ENCODE measurements at places on chromosomes 12 and 14.

DNA sequence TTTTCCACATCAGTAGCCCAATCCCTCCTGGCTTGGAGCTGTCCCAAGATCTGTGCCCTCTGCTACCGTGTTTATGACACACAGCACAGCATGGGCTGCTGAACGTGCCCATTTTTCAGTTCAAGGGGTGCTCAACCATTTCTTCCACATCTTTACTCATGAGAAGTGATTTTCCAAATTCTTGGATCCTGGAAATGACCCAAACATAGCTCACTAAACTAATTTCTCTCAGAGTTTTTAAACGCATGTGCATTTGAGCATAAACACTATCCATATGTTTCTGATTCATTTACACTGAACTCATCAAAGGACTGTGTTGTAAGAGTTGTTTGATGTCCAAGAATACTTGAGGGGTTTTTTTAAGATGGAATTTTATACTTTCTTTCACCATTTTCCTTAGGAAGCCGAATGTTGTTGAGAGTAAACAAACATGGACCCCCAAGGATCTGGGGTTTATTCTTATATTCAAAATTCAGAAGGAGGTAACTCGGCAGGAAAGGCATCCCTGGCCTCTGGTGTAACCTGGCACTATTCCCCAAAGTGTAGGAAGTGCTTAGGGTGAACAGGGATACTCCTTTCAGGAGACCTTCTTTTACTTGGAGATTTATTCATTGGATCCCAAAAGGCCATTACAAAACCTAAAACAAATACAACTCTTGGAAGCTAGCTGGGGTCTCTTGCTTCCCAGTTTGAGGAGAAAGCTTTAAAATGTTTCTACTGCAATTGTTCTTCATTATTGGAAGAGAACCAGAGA lies 215.0 kb downstream of the BMP4 start:
- no peak for DNase-seq

DNA sequence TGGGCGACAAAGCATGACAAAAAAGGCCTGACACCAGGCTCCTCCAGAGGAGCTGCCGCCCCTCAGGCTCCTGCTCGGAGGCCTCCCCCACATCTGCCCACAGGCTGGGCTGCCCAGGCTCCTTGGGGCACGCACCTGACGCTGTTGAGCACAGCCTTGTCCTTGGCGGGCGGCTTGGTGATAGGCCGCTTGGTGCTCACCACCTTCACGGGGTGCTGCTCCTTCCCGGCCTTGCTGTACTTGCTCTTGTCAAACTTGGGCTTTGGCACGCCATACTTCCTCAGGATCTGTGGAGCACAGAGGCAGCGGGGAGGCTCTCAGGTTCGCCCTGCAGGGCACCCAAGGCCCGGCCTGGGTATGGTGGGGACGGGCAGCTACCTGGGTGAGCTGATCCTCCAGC lies 53.4 kb downstream of the TRAFD1 start:
- DNase-seq: no peak

GRCh38 chr12:78473136-78473535 lies 391.4 kb upstream of the SYT1 start:
- no peak for DNase-seq

DNA sequence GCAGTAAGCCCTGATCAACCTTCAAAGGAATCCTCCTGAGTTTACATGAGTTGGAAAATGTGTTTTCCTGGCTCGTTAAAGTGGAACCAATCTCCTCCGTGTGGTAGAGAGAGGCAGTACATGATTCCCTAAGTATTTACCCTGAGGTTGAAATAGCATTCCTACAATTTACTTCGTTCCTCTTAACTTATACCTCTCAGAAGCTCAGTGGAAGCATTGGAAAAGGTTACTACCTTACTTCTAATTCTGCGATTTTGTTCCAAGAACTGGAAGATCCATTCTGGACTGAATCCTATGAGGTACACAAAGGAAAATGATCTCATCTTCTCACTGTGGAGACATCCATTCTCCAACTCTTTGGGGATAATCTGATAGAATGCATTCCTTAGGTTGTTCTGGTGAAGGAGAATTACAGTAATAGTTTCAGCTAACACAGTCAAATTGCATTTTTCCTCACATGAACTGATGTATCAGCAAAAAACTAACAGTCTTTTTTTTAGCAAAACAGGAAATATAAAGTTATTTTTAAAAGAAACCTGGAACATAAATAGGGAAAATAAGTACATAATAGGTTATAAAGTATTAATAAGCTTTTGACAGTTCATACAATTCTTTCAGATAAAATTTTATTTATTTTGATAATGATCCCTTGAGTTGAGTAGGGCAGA lies 475.6 kb downstream of the PDZRN4 start:
- no peak for DNase-seq

- no peak for DNase-seq
Measured at GRCh38 chr12:32302218-32303173, 96.9 kb upstream of the FGD4 start.

- no peak for DNase-seq
Measured at GRCh38 chr12:62618319-62618718, 151.7 kb downstream of the MON2 start.

GRCh38 chr14:105286759-105287144 lies 14.0 kb downstream of the BRF1 start:
- DNase-seq: no peak

GRCh38 chr14:36161776-36162175 lies 14.7 kb downstream of the PTCSC3 start:
- no peak for DNase-seq

- no peak for DNase-seq
Measured at GRCh38 chr12:43501703-43502102, 50.3 kb downstream of the ADAMTS20 start.

DNA sequence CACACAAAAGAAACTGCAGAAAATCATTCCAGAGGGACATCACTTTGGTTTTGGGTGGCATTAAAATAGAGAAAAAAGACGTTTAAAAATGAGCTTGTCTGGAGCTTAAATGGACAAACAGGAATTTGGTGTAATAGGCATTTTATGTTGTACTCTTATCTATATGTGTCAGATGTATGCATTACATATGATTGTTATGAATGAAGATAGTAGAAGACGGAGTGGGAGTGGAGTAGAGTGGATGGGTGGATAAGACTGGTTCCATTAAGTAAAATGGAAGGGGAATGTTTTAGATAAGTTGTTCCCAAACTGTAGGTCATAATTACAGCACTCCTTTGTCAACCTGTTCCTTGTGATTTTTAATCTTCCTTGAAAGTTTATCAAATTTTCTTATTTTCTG lies 1.9 kb downstream of the CCDC91 start:
- DNase-seq: no peak

DNA sequence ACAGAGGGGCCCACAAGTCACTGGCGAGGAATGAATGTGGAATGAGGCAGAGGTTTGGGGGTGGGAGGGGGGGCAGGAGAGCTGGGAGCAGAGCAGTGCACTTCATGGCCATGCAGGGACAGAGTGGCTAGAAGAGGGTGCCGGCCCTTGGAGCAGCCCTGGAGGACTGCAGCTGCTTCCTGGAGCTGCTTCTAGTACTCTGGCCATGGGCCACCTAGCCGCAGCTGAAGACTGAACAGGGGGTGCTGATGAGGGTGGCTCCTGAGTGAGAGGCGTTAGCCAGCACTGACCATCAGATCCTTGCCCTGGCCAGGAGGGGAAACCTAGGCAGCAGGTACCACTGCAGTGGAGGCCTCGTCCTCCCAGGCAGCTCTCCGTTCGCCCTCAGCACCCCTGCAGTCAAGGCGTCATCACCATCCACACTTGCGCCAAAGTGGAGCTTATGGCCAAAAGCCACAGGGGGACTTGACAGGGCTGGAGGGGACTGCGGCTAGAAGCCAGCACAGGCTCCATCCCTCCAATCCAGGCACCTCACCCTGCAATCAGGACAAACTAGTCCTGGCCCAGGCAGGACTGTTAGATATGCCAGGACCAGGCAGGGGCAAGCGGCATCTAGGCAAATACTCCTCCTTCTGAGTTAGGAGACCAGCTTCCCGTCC lies 16.4 kb downstream of the OTUB2 start:
- no peak for DNase-seq

- DNase-seq: no peak
Measured at GRCh38 chr14:64475585-64476273, 10.4 kb downstream of the AKAP5 start.

- no peak for DNase-seq
Measured at GRCh38 chr14:103542605-103543088, 13.7 kb downstream of the TRMT61A start.

DNA sequence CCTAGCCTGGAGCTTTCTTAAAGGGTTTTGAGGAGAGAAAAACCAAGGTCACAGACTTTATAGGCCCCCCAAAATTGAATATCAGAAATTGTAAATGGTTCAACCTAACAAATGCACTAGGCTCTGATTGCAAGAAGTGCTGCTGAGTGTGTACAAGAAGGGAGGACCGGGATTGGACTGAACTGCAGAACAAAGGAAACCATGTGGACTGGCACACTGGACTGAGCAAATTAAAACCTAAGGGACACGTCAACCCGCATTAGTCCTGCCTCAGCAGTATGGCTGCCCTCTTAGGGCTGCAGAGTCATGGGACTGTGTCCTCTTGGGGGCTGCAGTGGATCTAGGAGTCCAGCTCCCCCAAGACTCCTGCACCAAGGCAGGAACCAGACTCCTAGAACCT lies 842 bp upstream of the CISTR start:
- no peak for DNase-seq

DNA sequence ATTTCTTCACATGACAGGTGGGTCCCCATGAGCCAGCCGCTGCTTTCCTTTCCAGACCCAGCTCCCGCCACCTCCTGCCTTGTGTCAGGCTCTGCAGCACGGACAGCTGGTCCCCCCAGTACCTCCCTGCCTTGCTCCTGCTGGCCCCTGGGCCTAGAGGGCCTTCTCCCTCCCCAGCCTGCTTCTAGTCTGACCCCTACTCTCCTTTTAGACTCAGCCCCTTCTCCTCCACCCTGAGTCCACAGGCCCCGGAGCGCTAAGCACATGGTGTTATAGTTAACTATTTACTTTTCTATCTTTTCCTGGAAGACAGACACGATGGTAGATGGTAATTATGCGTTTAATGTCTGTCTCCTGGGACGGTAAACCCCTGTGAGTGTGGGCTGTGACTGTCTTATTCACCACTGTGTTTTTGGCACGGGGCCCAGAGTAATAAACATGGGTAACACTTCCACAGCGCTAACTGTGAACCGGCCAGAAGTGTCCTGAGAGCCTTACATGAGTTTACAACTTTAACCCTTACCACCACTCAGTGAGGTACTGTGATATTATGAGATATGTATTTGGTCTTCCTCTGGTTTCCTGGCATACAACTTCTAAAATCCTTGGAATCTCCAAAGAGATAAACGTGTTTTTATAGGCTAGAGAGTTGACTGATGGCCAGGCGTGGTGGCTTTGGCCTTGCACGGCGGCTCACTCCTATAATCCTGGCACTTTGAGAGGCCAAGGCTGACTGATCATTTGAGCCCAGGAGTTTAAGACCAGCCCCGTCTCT lies 41.2 kb downstream of the DGLUCY start:
- no peak for DNase-seq

- DNase-seq: no peak
Measured at GRCh38 chr12:90916516-90916915, 38.5 kb downstream of the CCER1 start.

GRCh38 chr12:111605911-111606766 lies 7.0 kb upstream of the ATXN2 start:
- no peak for DNase-seq

GRCh38 chr12:95212586-95212985 lies 4.7 kb downstream of the FGD6 start:
- DNase-seq: no peak

- no peak for DNase-seq
Measured at GRCh38 chr12:29516431-29516875, 19.0 kb upstream of the OVCH1 start.

- no peak for DNase-seq
Measured at GRCh38 chr12:54734196-54734950, 86.2 kb upstream of the DCD start.

- no peak for DNase-seq
Measured at GRCh38 chr12:63021116-63021515, 86.2 kb upstream of the PPM1H start.

GRCh38 chr14:76653875-76654572 lies 107.2 kb upstream of the VASH1 start:
- no peak for DNase-seq

DNA sequence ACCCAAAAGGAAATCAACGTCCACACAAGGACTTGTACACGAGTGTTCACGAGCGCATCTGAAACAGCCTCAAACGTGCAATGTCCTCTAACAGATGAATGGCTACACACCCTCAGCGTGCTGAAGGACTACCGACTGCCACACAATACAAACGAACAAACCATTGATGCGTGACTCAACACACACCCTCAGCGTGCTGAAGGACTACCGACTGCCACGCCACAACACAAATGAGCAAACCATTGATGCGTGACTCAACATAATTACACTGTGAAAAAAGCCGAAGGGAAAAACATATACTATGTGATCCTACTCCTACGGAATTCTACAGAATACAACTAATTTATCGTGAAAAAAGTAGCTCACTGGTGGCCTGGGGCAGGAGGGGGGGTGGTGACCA lies 25.1 kb upstream of the BTBD6 start:
- no peak for DNase-seq

DNA sequence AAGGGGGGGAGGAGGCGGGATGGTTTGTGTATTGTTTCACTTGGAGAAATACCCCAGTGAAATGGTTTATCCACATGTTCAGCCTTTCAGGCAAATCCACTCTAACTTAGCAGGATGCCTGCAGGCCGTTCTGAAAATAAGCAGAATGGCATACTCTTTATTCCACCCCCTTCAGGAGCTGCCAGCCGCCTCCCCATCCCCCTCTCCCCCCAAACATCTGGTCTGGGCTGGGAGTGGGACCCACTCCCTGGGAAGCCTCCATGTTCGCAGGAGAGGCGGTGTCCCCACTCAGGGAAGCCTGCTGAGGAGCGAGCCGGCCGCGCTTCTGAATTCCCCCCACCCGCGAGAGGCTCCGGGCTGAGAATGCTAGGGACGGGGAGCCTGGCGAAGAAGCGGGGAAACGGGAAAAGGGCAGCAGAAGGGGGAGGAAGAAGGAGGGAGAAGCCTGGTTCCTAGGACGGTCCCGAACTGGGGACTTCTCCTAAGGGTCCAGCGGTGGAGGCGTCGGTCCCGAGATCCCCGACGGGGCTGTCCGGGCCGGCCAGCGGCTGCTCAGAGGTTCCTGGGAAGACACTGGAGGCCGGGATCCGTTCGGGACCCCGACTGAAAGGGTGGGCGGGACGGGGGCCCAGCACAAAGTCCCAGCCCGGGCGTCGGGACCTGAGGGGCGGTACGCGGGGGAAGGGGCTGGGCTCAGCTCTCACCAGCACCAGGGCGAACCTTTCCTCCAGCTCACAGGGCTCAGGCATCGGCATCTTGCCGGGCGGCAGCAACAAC lies 666 bp downstream of the FMNL3 start:
- no peak for DNase-seq

DNA sequence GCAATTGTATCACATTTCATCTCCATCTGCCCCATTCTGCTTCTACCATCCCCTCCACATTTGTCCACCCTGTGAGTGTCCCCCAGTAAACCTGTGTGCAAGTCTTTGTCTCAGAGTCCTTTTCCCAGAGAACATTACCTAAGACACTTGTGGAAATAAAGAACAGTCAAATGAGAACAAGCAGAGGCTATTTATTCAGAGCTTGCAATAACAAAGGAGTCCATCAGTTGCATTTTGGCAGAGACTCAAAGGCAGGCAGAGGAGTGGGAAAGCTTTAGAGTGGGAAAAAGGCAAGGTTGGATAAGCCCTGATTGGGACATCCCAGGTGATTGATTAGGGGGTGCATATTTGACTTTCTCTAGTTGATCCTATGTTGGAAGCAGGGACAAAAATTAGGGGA lies 18.2 kb upstream of the PPFIBP1 start:
- DNase-seq: no peak

GRCh38 chr14:101588286-101588975 lies 27.1 kb downstream of the DIO3 start:
- no peak for DNase-seq

- no peak for DNase-seq
Measured at GRCh38 chr12:108141600-108142130, 12.6 kb downstream of the WSCD2 start.

- no peak for DNase-seq
Measured at GRCh38 chr14:72126561-72126960, 194.3 kb downstream of the RGS6 start.
